Epithelial cell of esophagus (primary cell): ENCODE measurements at places on chromosomes 12 and 14.

GRCh38 chr14:77805706-77806105 lies 5.8 kb downstream of the ADCK1 start:
- no peak for DNase-seq

- no peak for DNase-seq
Measured at GRCh38 chr12:51008329-51009055, 17.7 kb downstream of the SLC11A2 start.

DNA sequence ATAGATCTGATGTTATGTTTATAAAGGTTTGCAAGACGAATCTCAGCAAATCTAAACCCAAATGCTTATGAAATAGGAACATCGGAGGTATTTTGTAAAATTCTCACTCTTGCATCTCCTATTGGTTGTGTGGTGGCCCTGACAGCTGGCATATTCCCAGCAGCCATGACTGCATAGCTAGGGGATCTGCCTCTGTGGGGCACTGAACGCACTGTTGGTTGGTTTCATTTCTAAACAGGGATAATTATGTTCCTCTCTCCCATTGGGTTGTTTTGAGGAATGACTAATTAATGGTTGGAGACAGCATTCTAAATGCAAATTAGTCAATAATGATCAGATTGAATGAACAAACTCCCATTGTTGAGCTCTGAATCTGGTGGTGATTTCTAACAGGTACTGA lies 2.7 kb upstream of the BEST3 start:
- no peak for DNase-seq

DNA sequence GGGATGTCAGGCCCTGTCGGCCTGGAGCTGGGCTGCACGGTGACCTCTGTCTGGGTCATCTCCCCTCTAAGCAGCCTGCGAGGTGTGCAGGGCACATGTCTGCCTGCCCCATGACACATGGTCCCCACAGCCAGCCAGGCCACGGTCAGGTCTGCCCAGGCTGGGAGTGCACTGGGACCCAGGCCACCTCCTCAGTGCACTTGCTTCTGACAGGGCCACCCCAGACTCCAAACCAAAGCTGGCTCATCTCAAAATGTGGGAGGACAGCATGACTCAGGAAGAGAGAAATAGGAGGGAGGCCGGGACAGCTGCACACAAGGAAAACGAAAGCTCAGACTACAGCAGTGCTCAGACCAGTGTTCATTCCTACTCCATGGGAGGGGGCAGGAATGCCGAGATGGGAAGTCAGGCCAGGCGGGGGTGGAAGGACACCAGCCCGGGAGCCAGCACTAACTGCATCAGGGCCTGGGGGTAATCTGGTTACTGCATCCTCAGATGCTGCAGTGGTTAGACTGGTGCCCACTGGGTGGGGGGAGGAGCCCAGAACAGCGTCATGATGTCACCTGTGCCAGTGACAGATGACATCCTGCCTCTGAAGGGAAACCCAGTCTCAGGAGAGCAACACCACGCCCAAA lies 4.0 kb downstream of the P2RX2 start:
- DNase-seq = peak; percentile 44

GRCh38 chr14:64255756-64256155 lies 38.4 kb downstream of the ESR2 start:
- DNase-seq = no peak

GRCh38 chr12:132413931-132414588 lies 75.9 kb upstream of the FBRSL1 start:
- DNase-seq = no peak

GRCh38 chr12:110330544-110330943 lies 49.5 kb downstream of the ATP2A2 start:
- DNase-seq = peak; percentile 62
